NCI-H446 (cell line): ENCODE measurements at places on chromosomes 16 and 17.

- DNase-seq = no peak
Observed at GRCh38 chr17:7497636-7498035, 13.5 kb downstream of the POLR2A start.

DNA sequence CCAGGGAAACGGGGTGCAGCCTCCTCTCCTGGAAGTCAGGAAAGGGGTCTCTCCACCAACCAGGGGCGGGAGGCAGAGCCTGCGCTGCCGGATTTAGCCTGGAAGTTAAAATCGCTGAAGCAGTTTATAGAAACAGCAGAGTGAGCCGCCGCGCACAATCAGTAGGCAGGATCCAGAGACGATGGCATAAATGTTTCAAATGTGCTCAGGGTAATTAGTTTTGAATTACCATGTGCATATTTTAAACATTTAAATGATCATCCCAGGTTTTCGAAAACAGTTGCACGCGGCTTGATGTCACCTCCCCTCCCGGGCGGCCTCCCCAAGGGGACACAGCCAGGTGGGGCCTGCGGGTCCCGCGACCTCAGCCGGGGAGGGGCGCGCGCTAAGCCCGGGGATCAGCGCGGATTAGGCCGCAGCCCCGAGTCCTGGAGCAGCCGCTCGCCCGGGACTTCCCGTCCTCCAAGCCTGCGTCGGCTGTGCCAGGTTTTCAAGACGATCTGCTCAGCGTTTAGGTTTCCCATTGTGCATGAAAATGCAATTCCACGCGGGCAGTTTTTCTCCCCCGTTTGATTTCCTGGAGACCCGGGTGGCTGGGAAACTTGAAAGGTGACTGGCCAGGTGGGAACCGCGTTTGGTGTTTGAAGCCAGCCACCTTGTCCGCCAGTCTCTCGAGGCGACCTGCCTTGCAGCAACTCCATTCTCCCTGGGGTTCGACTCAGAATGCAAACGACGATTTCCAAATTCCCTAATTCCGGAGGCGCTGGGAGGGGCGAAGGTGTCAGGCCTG lies 78.3 kb downstream of the RPA1 start:
- no peak for DNase-seq

GRCh38 chr16:65202461-65202860 lies 80.6 kb upstream of the CDH11 start:
- no peak for DNase-seq

- no peak for DNase-seq
Observed at GRCh38 chr17:65489413-65490155, 71.9 kb downstream of the AXIN2 start.

GRCh38 chr16:74268372-74268782 lies 28.2 kb upstream of the PSMD7 start:
- no peak for DNase-seq

- no peak for DNase-seq
Observed at GRCh38 chr16:1182950-1183907, 30.3 kb downstream of the CACNA1H start.

DNA sequence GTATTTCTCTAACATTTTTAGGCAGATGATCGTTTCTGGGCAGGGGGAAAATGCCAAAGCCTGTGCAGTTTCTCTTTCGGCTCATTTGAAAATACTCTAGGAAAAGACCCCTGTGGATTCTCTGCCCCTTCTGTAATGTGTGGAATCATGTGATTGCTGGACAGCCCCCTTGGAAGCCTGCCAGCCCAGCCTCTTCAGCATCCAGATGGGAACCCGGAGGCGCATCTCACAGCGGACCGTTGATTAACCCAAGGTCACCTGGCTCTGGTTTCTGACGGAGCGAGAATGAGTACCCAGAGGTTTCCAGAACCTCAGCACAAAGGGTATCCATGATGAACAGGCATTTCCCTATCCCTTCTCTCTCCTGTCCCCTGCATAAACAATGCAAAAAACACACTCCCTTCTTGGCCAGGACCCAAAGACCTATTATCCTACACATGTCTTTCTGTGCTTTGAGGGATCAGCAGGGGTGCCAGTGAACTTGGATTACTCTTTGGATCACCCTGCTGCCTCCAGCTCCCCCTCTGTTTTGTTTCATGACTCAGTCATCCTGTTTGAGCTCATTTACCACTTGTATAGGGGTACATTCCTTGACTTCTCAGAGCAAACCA lies 957.1 kb upstream of the RBFOX1 start:
- no peak for DNase-seq

DNA sequence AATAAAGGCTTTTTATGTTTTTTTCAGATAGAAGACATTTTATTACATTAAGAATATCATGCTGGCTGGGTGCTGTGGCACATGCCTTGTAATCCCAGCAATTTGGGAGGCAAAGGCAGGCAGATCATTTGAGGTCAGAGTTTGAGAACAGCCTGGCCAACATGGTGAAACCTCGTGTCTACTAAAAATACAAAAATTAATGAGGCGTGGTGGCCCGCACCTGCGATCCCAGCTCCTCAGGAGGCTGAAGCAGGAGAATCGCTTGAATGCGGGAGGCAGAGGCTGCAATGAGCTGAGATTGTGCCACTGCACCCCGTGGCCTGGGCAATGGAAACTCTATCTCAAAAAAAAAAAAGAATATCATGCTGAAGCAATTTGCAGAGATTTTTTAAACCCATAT lies 29.1 kb upstream of the HAPSTR1 start:
- no peak for DNase-seq

DNA sequence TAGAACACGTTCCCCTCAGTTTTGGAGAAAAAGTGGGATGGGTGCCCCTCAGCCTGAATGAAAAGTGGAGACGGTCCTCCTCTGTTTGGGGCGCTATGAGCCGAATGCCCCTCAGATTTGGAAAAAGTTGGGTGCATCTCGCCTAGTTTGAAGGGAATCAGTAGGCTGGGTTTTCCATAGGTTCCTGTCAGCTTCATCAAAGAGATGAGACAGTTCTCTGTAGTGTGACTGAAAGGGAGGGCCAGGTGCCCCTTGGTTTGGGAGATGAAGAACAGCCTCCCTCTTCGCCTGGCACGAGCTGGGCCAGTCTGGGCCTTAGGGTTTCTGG lies 742 bp upstream of the SLC9A5 start:
- no peak for DNase-seq

- no peak for DNase-seq
Observed at GRCh38 chr17:56908001-56908542, 5.8 kb downstream of the TRIM25 start.

DNA sequence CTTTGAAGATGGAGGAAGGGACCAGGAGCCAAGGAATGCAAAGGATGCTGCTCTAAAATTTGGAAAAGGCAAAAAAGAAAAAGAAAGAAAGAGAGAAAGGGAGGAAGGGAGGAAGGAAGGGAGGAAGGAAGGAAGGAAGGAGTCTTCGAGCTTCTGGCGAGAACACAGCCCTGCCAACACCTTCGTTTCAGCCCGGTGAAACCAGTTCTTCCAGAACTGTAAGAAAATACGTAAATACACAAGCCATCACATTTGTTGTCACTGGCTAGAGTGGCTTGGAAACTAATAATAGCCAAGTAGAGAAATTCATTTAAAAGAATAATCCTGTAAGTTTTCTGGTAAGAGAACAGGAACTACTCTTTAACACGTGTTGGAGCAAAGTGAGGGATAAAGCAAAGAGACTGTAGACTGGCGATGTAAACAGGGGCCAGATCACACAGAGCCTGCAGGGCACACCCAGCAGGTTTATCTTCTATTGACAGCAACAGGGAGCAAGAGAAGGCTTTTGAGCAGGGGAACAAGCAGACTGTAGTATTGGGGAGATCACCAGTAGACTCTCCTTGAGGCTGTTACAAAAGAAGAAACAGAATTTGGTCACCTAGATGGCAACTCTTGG lies 188.7 kb upstream of the MPHOSPH6 start:
- no peak for DNase-seq

DNA sequence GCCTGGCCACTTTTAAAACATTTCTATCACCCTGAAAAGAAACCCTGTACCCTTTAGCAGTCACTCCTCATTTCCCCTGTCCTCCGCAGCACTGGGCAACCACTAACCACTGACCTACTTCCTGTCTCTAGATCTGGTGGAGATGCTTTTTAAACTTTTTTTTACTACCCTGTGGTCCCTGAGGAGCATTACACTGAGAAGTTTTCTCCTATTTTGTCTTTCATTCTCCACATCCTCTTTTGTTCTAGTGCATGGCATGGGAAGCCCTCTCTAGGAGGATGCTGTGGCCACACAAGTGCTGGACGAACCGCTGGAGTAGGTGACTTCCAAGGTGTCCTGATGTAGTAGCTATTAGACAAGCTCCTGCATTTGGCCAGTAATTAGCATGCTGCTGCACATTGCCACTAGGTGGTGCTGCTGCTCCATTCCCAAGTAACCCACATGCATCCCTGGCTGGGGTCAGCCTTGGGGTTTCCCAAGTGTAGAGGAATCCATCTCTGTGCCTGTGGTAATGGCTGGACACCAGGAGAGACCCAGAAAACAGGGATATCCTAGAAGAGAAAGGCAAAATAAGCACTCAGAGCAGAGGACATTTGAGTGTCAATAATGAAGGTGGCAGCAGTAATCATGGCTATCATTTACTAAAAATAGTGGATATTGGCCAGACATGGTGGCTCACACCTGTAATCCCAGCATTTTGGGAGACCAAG lies 143.8 kb upstream of the CRHR1 start:
- no peak for DNase-seq

- DNase-seq = peak; percentile 83
Observed at GRCh38 chr17:73939806-73940205, 263.7 kb upstream of the RPL38 start.

DNA sequence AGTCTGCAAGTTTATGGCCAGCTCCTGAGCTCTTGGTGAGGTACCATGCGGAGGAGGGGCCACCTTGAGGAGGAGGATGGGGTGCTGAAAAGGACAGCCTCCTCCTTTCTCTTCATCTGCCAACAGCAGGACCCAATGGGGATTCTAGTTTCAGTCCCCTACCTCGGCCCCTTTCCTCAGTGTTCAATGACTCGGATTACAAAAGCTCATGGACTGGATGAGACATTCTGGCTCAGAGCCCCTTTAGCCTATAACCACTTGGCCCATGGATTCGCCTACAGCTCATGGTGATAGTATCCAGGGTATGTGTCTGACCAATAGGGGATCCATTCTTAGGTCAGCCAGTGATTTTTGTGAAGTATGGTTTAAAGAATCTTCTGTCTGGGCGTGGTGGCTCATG lies 8.5 kb upstream of the PIK3R6 start:
- no peak for DNase-seq

DNA sequence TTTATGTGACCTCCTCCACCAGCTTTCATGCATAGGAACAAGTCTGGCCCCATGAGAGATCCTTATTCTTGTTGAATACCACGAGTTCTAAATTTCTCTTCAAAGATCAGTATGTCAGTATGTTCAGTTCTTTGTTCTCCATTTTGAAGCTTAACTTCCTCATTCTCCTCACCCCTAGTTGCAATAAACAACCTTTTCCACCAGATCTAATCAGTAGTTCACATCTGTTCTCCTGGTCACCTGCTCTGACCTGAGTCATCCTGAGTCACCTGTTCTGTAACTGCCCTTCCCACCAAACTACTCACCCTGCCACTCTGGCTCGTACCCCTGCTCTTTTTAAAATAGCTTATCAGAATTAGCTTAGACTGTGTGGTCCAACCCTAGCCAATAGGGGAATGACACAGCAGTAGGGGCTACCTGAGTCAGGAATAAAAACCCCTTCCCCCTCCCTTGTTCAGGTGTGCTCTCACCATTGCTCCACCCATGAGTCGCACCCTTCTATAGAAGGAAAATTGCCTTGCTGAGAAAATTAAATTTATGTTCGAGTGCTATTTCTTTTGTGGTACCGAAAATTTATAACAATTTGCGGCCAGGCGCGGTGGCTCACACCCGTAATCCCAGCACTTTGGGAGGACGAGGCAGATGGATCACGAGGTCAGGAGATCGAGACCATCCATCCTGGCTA lies 94.6 kb downstream of the EMP2 start:
- DNase-seq = no peak

- no peak for DNase-seq
Observed at GRCh38 chr17:57776366-57776765, 31.3 kb upstream of the CCDC182 start.

GRCh38 chr17:51733166-51733565 lies 425.3 kb downstream of the CA10 start:
- no peak for DNase-seq

GRCh38 chr17:19338031-19338990 lies 24.2 kb downstream of the B9D1 start:
- no peak for DNase-seq

- DNase-seq = no peak
Observed at GRCh38 chr16:67683767-67684166, 17.2 kb downstream of the C16orf86 start.

GRCh38 chr17:4074831-4075495 lies 67.9 kb downstream of the ZZEF1 start:
- DNase-seq = peak; percentile 1

GRCh38 chr16:3282103-3282729 lies 1.1 kb upstream of the ZNF263 start:
- peak; percentile 60 for DNase-seq

GRCh38 chr16:47881574-47881973 lies 274.2 kb downstream of the ABCC12 start:
- no peak for DNase-seq

GRCh38 chr16:80100186-80100585 lies 440.6 kb upstream of the DYNLRB2 start:
- DNase-seq = no peak

- DNase-seq = no peak
Observed at GRCh38 chr16:78297066-78297666, 197.7 kb downstream of the WWOX start.

DNA sequence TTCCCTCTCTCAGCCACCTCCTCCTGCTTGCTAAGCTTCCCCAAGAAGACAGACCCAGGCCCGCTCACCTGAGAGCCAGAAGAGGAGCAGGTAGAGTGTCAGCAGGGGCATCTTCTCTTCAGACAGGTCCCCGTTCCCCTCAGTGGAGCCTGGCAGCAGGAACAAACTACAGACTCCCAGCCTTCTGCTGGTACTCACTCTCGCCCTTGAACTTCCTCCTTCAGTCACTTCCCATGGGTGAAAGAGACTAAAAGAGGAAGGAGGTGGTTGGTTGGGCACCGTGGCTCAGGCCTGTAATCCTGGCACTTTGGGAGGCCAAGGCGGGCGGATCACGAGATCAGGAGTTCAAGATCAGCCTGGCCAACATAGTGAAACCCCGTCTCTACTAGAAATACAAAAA lies at the start of gene CD300LF:
Gene CD300LF (minus strand): TSS at position 168 of the 400 bp plus-strand sequence. CDS start 57 bp downstream, at position 111.
- no peak for DNase-seq

GRCh38 chr16:12213180-12213579 lies 236.6 kb downstream of the SNX29 start:
- no peak for DNase-seq

DNA sequence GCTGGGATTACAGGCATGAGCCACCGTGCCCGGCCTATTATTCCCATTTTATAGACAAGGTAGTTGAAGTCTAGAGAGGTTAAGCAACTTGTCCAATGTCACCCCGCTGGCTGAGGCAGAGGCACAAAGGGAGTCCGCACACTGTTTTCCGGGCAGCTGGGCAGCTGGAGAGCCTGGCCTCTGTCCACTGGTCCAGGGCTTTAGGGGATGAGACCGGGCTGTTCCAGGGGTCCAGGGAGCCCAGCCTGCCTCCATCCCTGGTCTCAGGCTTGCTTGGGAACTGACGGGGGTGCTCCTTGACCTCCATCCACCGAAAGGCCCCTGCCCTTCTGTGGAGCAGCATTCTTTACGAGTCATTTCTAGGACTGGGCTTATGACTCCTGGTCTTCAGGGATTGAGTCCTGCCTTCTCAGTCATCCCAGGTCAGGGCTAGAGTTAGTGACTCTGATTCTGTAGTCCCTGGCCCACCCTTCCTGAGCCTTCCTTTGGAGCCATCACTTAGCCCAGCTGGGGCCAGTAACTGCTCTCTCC lies 37.5 kb downstream of the SOCS3 start:
- DNase-seq = no peak
